ENCODE measurements at places on chromosomes 13 and 19. TPM values are rescaled to one million over a fixed set of nuclear protein-coding genes. Genes with fewer than 3 reads are reported as not detected.

The ZNF681 gene
- polyA plus RNA-seq: 0.45 TPM

The ZNF121 gene
- polyA plus RNA-seq: 5.8 TPM

The DAND5 gene
- polyA plus RNA-seq: 0.16 TPM

The GJA3 gene
- not detected for polyA plus RNA-seq

The IZUMO4 gene
- polyA plus RNA-seq: 5.8 TPM

The C19orf73 gene
- polyA plus RNA-seq: 5.0 TPM

The SYNGR4 gene
- polyA plus RNA-seq: not detected

The RYR1 gene
- not detected for polyA plus RNA-seq

The UBE2L5 gene
- polyA plus RNA-seq: not detected

GRCh38 chr19:35693422-35693821, 10.9 kb upstream of the ZBTB32 start:
- DNase-seq: no peak

GRCh38 chr13:26262156-26262555, 8.2 kb downstream of the CDK8 start:
- no peak for DNase-seq

GRCh38 chr13:111004444-111004843, 89.6 kb upstream of the ANKRD10 start:
- no peak for DNase-seq

- no peak for DNase-seq
These were observed 379.6 kb downstream of the SLITRK6 start for GRCh38 chr13:85419611-85420010.

GRCh38 chr19:39402346-39403300, 4.0 kb upstream of the ZFP36 start:
- peak; percentile 95 for DNase-seq

DNA sequence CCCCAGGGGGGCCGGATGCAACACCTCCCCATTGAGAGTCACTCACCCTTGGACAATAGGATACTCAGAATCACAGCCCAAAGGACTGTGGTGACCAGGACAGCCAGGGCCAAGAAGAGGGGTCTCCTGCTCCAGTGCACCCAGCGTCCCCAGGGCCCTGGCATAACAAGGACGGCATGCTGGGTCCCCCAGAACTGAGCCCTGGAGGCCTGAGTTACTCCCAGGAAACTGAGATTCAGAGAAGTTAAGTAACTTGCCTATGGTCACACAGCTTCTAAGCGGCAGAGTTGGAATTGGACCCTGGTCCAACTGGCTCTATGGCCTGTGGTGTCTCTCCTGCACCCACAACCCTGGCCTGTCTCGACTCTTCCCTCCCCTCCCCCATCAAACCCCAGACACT, 295 bp downstream of the CLEC4G start:
- DNase-seq: no peak

GRCh38 chr13:111233080-111233479, 87.4 kb upstream of the TEX29 start:
- DNase-seq: no peak

GRCh38 chr19:2317300-2317699, 9.3 kb upstream of the LINGO3 start:
- no peak for DNase-seq

GRCh38 chr19:31956771-31957392, 388.5 kb upstream of the ZNF507 start:
- DNase-seq: no peak

- no peak for DNase-seq
These were observed 1.9 kb upstream of the GTF2F1 start for GRCh38 chr19:6394831-6395230.

DNA sequence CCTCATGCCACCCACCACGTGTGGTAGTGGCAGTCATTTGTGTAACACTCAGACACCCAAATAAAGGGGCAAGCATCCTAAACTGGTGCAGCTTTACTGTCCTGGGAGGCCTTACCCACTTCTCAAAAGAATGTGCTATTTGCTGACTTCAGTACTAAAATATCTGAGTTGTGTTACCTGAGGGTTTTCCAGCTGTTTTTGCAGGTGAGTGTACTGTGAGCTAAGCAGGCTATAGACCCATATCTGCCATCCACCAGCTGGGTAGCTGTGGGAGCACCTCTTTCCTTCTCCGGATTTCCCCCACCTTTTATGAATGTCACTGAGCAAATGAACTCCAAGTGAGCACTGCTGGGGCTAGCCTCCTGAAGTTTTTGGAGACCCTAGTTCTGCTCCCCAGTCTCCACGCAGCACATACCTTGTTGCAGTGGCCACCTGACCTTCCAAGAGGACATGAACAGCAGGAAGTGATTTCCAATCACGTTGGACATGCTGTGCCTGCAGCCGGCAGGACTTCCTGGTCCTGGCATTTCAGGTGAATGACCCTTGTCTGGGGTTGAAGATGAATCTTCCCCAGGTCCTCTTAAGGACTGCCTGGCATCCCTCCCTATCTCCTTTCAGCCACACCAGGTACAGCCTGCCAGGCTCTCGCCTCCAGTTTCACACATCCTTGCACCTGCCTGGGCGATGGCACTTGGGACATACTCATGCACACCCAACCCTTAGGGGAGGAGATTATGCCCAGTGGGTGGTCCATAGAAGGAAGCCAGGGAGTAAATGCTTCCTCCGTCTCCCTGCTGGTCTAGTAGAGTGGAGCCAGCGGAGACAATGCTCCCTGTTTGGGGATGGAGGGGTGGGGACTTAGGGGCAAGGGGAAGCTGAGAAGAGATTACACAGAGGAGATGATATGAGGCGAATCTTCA, 109.5 kb upstream of the SPATA13 start:
- DNase-seq: no peak

GRCh38 chr19:35403116-35403760, 32.4 kb downstream of the GPR42 start:
- DNase-seq: no peak

DNA sequence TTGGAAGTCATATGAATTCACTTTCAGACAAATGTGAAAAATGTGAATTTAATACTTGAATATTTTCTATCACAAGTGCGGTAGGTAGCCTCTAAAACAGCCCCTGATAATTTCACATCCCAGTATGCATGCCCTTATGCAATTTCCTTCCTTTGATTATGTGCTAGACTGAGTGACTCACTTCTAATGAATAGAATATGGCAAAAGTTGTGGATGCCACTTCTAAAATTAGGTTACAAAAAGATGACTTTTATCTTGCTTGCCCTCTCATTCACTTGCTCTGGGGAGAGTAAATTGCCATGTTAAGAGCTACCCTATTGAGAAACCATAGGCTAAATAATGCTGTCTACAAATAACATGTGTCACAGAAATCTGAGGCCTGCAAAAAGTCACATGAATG, 402.5 kb upstream of the PCDH9 start:
- DNase-seq: no peak

DNA sequence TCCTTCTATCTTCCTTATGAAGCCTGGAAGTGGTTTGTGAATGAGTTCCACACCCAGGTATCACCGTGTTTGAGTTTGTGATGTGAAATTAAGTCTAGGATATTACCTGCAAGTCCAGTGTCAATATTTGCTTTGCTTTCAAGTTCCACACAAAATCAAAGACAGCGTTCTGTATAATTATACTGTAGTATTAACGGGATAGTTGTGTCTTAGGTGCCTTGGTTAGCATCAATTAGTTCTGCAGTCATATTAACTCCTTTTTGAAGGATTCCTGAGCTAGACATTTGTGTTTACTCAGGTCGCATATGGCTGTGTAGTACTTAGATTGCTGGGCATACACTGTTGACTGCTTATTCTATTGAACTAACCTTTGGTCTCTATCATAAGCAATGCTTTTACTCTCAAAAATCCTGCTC, 54.4 kb downstream of the ERCC5 start:
- DNase-seq: peak; percentile 73

DNA sequence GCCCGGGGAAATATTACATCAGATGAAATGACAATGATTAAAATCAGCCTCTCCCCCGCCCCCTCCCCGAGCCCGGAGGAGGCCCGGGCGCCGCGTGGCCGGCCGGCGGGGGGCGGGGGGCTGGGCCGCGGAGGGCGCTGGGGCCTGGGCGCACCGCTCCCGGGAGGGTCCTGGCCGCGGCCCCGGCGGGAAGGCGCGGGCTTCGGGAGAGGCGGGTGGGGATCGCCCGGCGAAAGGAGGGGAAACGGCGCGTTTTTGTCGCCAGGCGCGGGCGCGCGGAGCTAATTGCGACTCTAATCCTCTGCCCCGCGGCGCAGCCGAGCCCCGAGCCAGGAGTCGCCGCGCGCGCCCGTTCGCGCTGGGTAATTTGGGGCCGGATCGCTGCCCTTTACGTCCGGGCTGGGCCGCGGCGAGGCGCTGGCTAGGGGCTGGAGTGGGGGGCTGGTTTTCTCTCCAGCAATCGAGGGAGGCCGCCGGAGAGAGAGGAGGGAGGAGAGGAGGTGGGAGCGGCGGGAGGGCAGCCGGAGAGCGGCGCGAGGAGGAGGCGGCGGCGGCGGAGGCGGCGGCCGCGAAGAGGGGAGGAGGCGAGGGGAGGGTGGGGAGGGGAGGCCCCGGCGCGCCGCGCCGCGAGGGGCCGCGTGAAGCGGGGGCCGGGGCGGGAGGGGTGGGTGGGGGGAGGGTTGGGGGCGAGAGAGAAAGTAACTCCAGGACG, at the start of gene KCTD15:
TSS of gene KCTD15 (plus strand) at position 707 of the 712 bp plus-strand sequence. CDS start 3,585 bp downstream, outside the sequence.
- DNase-seq: peak; percentile 86

- no peak for DNase-seq
These were observed 83.0 kb downstream of the TNFSF11 start for GRCh38 chr13:42656958-42657357.

DNA sequence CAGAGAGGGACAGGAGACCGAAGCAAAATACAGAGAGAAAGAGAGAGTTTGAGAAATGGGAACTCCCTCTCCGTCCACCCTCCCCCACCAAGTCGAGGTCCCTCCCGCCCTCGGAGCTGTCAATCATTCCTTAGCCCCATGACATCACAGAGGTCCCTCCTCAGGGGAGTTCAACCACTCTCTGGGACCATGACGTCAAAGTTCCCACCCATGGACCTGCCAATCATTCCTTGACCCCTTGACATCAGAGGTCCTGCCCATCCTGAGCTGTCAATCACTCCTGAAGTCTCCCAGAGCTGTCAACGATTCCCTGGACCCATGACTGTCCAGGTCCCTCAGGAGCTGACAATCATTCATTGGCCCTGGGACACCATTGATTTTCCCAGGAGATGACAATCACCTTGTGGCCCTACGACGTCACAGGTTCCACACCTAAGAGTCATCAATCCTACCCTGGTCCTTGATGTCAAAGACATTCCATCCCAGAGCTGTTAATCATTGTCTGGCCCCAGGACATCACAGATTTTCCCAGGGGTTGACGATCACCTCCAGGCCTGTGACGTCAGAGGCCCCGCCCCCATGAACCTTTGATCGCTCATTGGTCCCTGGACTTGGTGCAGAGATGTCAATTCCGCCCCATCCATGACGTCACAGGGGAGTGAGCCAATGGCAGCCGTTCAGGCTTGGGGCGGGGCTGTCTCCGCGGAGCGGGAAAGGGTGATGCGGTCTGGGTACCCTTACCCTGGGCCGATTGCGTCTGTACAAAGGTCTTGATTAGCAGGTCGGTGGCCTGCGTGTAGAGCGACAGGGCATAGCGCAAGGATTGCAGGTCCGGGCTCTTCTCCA, 61.7 kb downstream of the COLGALT1 start:
- no peak for DNase-seq

DNA sequence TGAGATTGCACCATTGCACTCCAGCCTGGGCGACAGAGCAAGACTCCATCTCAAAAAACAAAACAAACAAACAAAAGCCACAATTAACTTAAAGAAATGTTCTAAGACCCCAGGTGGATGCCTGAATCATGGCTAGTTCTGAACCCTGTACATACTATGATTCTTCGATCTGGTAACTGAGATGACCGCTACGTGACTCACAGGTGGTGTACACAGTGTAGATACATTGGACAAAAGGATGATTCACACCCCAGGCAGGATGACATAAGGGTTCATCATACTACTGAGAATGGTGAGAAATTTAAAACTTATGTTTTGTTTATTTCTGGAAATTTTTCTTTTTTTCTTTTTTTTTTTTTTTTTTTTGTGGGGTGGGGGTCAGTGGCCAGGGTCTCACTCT, 6.5 kb downstream of the ZNF426 start:
- no peak for DNase-seq

DNA sequence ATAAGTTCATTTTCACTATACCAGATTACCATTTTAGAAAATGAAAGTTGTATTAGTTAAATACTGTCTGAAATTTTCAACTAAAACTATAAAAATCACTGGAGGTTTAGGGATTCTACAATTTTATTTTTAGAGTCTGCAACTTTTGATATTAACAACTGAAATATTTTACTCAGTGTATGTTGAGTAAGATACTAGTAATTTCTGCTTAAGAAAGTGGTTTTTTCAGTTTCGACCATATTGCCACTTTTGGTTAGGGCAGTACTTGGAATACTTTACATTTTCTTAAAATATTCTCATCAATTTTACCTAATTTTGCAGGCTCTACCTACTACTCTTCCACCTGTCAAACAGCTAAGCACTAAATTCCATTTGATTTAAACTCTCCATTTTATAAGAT, 59.6 kb downstream of the KCNRG start:
- no peak for DNase-seq

DNA sequence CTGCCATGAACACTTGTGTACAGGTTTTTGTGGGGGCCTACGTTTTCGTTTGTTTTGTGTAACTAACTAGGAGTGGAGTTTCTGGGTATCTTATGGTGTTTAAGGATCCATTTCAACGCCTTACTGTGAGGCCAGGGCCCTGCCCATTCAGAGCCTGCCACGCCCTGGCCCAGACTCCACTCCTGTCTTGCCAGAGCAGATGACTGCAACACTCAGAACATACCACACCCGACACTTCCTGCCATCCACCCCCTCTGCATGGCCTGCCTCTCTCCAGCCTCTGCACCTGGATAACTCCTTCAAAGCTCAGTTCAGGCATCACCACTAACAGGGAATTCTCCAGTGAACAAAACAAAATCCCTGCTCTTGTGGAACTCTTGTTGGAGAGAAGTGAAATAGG, 43.2 kb downstream of the RGCC start:
- peak; percentile 11 for DNase-seq

DNA sequence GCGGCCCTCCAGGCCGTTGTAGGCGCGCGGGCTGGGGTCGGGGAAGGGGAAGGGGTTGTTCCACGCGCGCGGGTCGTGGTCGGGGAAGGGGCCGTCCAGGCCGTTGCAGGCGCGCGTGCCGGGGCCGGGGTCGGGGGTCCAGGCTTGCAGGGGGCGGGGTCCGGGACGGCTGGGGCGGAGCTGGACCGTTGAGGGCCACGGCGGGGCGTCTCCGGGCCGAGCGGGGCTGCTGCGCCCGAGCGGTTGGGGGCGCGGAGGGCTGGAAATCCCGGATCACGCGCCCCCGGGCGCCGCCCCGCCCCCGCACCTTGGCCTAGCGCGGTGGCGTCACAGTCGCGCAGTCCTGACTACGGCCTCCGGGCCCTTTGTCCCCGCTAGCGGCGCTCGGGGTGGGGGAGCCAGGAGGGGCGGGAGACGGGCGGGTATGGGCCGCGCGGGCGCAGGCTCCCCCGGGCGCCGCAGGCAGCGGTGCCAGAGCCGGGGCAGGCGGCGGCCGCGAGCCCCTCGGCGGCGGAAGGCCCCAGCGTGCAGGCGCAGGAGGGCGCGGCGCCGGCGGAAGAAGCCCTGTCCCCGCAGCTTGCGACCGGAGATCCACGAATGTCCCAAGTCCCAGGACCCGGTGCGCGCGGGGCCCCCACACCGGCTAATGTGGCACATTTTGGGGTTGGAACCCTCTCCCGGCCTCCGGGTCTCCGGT, 665 bp downstream of the GPX4 start:
- peak; percentile 80 for DNase-seq

GRCh38 chr19:1067341-1067957, 482 bp downstream of the ARHGAP45 start:
- DNase-seq: no peak
